ENCODE measurements at places on chromosomes 2 and 18. TPM values are rescaled to one million over a fixed set of nuclear protein-coding genes. Genes with fewer than 3 reads are reported as not detected.

The COL5A2 gene
- 0.25 TPM for total RNA-seq

The COQ10B gene
- total RNA-seq: 53.4 TPM

The TGFA gene
- 0.88 TPM for total RNA-seq

DNA sequence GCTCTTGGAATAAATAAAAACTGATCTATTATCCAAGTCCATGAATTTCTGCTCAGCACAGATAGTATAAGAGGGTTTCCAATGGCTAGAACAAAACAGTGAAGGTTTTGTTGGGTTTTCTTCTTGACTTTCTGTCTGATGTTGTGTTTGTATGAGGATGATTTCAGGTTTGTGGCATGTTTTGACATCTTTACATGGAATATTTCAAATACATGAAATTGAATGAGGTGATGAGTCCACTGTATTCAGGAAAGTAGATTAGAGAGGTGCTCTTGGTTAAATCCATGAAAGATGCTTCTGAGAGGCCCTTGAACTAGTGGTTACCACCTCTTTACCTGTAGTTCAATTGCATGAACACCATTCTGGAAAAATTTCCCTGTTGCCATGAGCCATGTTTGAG lies 84.3 kb downstream of the RAPGEF4 start:
- no peak overlapping the region for H3K4me3 ChIP-seq
- no peaks in the 10 kb centered on the region for H3K36me3 ChIP-seq
- no peaks in the 10 kb centered on the region for H3K27me3 ChIP-seq
- no peak for DNase-seq

- H3K36me3 ChIP-seq: no peaks in the 10 kb centered on the region
- no peak overlapping the region for H3K27ac ChIP-seq
- DNase-seq: no peak
- H3K4me3 ChIP-seq: no peak overlapping the region
Observed at GRCh38 chr18:56831988-56832387, 180.8 kb downstream of the WDR7 start.

- peaks cover 4% of the 10 kb centered on the region for H3K4me1 ChIP-seq
- H3K27me3 ChIP-seq: peaks cover 2% of the 10 kb centered on the region
- no peak overlapping the region for H3K27ac ChIP-seq
- DNase-seq: no peak
Observed at GRCh38 chr18:80251700-80252099, 4.4 kb upstream of the PARD6G start.

GRCh38 chr18:50870138-50870845 lies 8.6 kb upstream of the ME2 start:
- no peak overlapping the region for H3K4me3 ChIP-seq
- no peaks in the 10 kb centered on the region for H3K27me3 ChIP-seq
- no peaks in the 10 kb centered on the region for H3K36me3 ChIP-seq
- no peaks in the 10 kb centered on the region for H3K4me1 ChIP-seq

DNA sequence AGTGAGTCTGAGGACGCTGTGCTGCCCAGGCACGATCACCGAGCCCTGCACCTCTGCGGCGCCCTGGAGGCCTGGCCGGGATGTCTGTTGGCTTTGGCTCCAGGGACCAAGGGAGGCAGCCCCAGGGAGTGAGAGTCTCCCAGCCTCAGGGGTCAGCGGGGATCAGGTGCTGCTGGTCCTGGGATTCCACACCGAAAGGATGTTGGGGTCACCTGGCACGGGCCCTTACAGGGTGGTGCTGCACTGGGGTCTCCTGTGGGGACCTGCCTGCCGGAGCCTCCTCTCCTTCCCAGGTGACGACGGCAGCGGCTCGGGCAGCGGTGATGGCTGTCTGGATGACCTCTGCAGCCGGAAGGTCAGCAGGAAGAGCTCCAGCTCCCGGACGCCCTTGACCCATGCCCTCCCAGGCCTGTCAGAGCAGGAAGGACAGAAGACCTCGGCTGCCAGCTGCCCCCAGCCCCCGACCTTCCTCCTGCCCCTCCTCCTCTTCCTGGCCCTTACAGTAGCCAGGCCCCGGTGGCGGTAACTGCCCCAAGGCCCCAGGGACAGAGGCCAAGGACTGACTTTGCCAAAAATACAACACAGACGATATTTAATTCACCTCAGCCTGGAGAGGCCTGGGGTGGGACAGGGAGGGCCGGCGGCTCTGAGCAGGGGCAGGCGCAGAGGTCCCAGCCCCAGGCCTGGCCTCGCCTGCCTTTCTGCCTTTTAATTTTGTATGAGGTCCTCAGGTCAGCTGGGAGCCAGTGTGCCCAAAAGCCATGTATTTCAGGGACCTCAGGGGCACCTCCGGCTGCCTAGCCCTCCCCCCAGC lies 30.5 kb downstream of the GPC1 start:
- H3K27ac ChIP-seq: no peak overlapping the region
- no peaks in the 10 kb centered on the region for H3K27me3 ChIP-seq
- H3K4me1 ChIP-seq: no peaks in the 10 kb centered on the region
- DNase-seq: no peak

DNA sequence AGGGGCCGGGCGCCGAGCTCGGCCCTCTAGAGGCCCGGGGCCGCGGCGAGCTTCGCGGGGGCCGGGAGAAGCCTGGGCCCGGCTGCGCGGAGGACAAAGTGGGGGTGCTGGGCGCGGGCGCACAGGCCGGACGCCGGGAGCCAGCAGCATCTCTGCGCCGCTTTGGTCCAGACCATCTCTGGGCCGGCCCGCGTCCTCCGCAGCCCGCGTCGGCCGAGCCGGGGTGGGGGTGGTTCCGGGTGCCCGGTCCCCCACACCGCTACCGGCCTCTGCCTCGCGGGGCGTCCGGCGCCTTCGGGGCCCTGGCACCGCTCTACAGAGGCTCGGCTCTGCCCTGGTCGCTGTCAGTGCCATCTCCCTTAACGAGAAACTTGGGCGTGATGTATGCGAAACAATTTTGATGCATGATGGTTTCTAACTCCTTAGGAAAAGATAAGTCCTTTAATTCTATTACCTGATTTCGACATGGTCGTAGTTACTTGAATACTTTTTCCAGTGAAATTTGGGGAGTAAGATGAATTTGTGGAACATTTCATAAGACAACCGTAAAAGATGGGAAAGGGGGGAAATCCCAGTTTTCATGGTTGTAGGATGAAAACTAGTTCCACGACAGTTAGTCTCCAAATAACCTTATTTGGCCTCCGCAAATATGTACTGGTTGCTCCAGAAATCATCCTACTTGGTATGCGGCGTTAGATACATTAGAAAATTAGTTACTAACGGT lies 562 bp downstream of the TWSG1 start:
- DNase-seq: no peak
- H3K27me3 ChIP-seq: no peaks in the 10 kb centered on the region
- peaks cover 13% of the 10 kb centered on the region for H3K4me1 ChIP-seq
- no peak overlapping the region for H3K27ac ChIP-seq
- H3K4me3 ChIP-seq: peak overlapping the region; percentile 80

- H3K27ac ChIP-seq: no peak overlapping the region
- H3K4me3 ChIP-seq: no peak overlapping the region
- peaks cover 37% of the 10 kb centered on the region for H3K4me1 ChIP-seq
Observed at GRCh38 chr2:64651590-64651989, 2.1 kb downstream of the SERTAD2 start.

GRCh38 chr2:135703300-135703699 lies 38.4 kb upstream of the UBXN4 start:
- no peaks in the 10 kb centered on the region for H3K27me3 ChIP-seq
- no peaks in the 10 kb centered on the region for H3K4me1 ChIP-seq
- H3K27ac ChIP-seq: no peak overlapping the region
- H3K36me3 ChIP-seq: no peaks in the 10 kb centered on the region

- H3K4me3 ChIP-seq: no peak overlapping the region
- no peaks in the 10 kb centered on the region for H3K36me3 ChIP-seq
- H3K27me3 ChIP-seq: peaks cover 50% of the 10 kb centered on the region
- no peak overlapping the region for H3K27ac ChIP-seq
- H3K4me1 ChIP-seq: no peaks in the 10 kb centered on the region
Observed at GRCh38 chr2:17538844-17539554, 1.5 kb upstream of the VSNL1 start.

Data from CD4-positive, alpha-beta T cell (primary cell).